ENCODE measurements at places on chromosomes 7 and 10.

DNA sequence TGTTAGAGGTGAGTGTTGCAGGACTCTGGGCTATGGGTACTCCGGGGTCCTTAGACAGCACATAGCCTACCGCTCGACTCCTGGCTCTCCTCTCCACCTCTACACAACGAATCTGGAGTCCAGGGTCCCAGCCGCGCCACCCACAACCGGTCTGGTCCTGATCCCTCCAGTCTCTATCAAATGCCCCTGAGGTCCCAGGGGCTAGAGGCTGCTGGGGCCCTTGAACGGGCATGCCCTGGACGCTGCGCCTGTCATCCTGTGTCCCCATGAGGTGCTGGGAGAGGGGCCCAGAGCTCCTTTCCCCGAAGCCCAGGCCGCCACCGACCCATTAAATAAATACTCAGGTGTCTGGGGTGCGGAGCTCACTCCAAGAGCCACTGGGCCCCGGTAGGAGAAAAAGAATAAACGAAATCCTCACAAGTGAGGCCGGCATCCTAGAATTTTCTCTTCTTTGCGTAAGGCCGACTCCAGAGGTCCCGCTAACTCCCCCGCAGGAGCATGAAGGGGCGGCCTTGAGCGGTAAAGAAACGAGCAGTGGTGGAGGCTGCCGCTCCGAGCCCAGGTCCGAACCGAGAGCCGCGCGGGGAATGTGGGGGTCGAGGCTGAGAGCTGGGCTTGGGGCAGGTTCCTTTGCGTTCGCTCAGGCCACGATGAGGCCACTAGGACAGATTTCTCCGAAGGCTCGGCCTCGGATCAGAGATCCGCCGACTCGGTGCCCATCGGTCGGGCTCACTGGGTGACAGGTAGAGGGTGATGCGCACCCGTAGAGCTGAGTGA, 166.7 kb downstream of the NRF1 start:
- no peak for DNase-seq

DNA sequence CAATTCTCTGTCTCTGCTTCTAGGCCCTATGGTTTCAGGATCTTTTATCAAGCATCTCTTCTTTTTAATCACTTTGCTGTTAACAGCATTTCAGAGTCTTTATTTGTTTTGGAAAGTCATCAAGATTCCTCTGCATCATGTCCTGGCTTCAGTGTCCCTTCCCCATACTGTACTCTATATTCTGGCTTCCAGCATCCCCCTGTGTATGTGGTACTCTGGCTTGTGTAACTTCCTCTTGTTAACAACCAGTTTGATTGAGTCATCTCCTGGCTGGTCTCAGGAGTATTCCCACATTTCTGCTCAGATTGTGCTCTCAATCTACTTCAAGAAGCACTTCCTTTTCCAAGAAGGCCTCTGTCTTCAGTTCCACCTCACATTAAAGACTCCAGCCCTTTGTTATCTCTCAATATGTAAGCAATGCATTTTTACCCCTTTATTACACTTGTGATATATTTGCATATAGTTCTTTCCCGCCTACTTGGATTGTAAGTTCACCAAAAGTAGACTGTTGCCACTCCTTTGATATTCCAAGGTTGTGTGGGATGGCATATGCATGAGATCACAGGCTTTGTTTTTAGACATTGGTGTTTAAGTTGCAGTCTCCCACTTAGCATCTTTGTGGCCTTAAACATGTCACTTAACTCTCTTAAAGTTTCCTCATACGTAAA, 15.1 kb upstream of the ATE1 start:
- no peak for DNase-seq

DNA sequence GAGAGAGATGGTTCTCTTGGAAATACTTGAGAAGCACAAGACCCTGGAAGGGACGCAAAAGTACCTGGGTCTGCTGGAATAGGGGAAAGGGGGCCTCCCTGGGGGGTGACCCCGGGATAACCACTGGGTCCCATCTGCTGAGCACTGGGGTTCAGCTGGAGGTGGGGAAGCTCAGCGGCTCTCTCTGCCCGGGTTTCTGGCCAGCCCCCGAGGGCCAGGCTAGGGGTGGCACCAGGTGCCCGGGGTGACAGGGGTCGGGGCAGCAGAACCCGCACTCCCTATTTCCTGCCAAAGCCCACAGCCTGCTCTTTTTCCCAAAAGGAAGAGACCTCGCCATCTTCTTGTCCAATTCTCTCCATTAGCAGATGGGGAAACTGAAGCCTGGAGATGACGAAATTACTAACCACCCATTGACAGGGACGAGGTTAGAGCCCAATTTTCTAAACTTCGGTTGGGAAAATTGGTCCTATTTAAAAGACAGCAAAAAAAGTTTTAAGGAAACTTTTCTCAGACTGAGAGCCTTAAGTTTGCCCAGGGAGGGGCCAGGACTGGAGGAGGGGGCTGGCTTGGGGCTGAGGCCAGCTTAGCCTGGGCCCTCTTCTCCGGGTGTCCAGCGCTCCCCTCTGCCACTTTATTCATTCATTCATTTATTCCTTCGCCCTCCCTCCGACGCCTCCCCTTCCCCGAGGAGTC, 17.8 kb upstream of the GATA3 start:
- DNase-seq: no peak

DNA sequence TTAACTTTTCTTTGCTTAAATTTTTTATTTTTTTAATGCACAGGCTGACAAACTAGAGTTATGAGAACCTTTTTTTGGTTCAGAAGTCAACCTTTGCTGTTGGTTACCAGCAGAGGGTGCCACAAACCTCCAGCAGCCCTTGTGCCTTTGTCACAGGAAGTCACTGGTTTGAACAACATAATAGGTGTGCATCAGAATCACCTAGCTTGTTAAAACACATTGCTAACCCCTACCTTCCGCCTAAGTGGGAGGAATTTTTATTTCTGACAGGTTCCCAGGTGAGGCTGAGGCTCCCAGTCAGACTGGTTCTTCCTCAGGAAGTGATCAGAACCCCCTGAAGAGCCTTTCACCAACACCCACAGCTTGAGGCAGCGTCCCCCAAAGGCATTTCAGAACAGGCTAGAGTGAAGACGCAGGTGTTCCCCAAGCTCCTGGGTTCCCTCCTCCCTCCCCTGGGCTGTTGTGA, 22.6 kb upstream of the VDAC2 start:
- peak; percentile 66 for DNase-seq

DNA sequence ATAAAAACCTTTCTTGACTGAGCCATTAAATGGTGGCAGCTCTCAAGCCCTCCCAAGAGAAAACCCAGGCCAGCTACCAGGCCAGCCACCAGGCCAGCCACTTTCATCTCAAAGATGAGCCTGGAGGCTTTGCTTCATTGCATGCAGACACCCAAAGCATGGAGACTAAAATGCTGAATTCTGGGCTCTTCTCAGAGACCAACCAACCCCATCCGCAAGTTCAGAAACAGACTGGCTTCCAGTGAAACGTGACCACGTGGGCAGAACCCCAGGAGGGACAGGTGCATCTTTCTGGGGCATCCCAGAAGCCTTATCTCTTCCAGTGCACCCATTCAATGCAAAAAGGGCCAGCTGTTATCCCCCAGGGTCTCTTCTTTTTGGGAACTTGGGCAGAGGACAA, 20.9 kb downstream of the CHST15 start:
- DNase-seq: no peak

DNA sequence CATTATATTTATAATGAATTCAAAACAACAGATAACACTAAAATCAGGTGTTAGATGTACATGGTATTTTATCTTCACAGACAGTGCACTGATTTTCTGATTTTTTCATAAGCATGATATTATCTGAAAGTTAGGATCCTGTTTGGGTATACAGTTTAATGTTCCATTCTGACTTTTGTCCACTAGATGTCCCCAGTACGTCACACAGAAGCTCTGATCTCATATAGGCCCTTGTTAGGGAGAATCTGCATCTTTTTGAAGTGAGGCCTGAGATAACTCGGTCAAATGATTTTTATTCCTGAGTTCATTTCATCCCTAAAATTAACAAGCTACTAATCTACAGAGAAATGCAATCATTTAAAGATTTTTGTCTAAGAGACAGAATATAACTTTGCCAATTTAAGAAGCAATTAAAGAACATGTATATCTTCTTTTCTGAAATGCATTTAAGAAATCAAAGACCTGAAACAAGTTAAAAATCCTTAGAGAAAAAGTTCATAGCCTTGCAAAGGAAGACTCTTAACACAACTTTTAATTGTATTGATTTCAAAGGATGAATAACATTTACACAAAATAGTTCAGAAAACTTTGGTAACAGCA, 72.0 kb upstream of the TES start:
- peak; percentile 61 for DNase-seq

DNA sequence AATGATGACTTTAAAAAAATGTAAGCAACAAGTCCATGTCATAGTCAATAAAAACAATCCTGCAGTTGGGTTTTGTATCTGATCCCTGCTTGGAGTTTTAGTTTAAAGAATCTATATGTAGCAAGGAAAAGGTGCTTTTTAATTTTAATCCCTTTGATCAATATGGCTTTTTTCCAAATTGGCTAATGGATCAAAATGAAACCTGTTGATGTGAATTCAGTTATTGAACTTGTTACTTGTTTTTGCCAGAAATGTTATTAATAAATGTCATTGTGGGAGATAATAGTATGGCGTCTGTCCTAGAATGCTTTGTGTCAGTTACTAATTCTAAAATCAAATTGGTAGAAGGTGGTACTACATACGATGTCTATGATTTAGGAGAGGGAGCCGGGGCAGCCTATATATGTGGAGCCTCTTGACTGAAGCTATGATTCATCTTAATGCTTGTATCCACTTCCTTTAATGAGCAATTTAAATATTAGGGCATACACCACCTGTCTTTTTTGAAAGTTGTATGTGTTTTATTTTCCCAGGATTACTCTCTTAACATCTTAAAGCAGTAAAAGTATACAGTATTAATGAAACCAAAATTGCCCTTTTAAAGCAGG, 10.3 kb upstream of the PBLD start:
- no peak for DNase-seq

DNA sequence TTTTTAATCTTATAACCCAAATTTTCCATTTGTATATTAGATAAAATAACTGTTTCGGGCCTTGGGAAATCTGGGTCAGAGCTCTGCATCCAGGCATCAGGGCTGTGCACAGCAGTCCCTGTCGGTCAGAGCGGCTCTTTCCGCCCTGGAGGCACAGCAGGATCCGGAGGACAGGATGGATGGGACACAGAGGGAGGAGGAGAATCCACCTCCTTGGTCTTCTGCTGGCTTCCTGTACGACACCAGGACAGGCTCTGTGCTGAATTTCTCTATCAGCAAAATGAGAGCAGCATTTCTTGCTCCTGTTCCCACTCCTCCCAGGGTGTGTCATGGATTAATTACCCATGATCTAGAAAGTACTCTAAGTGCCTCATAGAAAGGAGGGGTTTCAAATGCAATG, 254.9 kb downstream of the SKAP2 start:
- no peak for DNase-seq

DNA sequence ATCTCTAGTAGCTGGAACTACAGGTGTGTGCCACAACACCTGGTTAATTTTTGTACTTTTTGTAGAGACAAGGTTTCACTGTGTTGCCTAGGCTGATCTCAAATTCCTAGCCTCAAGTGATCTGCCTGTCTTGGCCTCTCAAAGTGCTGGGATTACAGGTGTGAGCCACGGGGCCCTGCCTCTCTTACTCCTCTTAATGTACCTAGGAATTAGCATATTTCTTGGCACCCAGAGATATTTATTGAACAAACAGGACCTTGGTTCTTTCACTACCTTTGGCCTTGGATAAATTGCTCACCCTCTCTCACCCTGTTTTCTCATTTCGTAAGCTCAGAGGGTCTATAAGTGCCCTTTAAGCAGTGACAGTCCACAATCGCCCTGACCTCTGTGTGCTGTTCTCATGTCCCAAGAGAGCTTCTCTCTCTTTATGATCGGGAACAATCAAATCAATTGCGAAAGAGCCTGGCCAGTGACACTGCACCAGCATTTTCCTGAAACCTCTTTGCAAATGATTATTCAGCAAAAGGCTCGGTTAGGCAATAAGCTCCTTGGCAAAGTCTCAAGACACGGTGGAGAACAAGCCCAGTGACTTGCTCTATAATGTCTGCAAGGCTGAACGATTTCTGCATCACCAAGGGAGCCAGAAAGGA, 117.7 kb downstream of the APBB1IP start:
- no peak for DNase-seq

GRCh38 chr7:16960337-16960965, 78.7 kb upstream of the AGR3 start:
- DNase-seq: no peak

DNA sequence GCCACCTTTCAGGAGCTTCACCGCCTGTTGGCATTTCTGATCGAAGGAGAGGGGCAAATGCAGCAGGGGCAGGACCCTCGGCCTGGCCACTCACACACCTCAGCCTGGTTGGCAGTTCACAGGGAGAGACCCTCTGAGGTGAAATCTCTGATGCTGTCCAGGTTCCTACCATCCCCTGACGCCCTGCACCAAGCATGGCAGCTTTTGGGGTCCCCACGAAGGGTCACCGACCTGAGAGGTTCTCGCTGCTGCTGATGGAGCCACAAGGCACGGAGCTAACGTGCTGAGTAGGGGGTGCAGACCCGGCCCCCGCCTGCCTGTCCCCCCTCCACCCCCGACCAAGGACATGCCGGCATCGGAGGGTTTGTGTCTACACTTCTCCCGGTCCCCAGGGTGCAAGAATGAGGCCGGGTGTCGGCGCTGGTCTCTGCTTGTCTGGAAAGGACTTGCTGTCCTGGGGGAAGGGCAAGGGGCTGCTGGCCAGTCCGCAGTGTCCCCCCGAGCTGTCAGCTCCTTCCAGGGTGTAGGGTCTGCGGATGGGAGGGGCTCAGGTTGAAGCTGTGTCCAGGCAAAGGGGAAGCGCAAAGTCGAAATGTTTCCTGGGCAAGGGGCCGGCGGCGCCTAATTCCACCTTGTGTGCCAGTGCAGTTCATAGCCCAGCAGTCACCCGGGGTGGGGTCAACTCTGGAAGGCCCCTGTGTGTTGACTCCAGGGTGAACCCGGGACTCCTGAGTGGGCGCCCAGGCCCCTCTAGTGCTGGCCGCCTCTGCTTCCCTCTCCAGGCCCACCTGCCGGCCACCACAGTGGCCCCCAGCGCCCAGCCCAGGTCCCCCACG, 132.6 kb downstream of the DNAJB6 start:
- no peak for DNase-seq

GRCh38 chr7:80950550-80950967, 31.7 kb upstream of the SEMA3C start:
- no peak for DNase-seq

- no peak for DNase-seq
Observed at GRCh38 chr7:41013117-41013516, 689.8 kb downstream of the INHBA start.

DNA sequence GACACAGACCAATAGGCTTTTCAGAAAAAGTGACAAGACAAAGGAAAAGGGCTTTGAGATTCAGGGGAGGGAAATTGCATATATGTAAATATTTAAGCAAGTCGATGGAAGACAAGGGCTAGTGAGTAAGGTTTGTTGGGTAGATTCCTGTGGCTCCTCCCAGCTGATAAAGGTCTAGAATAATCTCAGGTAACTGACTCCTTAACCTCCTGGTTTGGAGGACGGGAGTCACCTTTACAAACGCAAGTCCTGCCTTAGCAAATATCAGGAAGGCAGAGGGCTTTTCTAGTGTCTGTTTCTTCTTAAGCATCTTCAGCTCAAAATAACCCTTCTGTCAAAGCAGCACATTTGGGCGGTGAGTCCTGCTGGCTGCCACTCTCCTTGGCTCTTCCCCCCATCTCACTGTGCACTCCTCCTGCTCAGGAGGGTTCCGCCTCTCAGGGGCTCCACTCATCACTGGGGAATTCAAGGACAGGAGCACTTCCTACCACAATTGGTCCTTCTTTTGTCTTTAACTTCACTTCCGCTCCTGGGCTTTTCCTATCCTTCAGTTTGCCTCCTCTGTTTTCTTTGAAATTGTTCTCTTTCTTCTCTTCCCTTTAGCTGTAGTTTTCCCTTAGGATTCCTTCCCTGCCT, 496.3 kb upstream of the KLF6 start:
- DNase-seq: no peak
